RPMI7951 (cell line): ENCODE measurements at places on chromosomes 1 and 21. TPM values are rescaled to one million over a fixed set of nuclear protein-coding genes. Genes with fewer than 3 reads are reported as not detected.

The TMPRSS3 gene
- total RNA-seq: not detected in 2 replicates

GRCh38 chr21:29557200-29557599 is 258.5 kb downstream of the BACH1 start:
- DNase-seq: no peak

GRCh38 chr1:77044133-77044849 is 174.9 kb downstream of the PIGK start:
- peak; percentile 78 for DNase-seq

- no peak for DNase-seq
These were observed 64.3 kb downstream of the ADCY10 start for GRCh38 chr1:167849666-167850065.

- DNase-seq: no peak
These were observed 160.6 kb upstream of the ATP1B1 start for GRCh38 chr1:168945870-168946269.
